Stimulated activated CD4-positive, alpha-beta T cell treated with anti-CD3 and anti-CD28 coated beads, TNF-alpha, amount 100 ng/mL, for 48 hours (primary cell): ENCODE measurements at places on chromosomes 4 and X.

GRCh38 chr4:175456131-175456530, 355.9 kb downstream of the GPM6A start:
- no peak for DNase-seq

DNA sequence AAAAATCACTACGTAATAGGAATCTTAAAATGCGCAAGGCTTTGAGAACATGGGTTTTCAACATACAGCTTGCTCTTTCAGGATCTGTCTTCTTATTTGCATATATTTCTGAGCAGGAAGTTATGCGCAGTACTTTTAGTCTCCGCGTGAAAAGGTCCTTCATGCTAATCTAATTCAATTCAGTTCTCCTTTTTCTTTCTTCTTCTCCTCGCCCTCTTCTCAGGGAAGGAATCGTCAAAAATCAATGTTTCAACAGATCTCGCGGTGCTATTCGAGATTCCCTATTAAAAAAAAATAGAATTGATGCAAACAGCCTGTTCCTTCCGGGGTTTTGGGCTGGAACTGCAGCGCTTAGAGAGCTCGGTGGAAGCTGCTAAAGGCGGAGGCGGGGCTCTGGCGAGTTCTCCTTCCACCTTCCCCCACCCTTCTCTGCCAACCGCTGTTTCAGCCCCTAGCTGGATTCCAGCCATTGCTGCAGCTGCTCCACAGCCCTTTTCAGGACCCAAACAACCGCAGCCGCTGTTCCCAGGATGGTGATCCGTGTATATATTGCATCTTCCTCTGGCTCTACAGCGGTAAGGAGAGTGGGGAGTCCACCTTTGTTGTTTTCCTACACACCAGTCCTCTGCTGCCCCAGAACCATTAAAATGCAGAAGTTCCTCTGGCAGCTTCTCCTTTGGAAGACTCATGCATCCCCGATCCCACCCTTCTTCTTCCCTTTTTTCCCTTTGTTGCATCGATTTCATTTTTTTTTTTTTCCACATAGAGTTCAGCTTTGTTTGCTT, at the start of the genes HMGN5 and SH3BGRL:
HMGN5 (minus strand) TSS at position 243 of the 785 bp plus-strand sequence. CDS start 80,364 bp downstream, outside the sequence.
SH3BGRL (plus strand) TSS at position 432 of the 785 bp plus-strand sequence; CDS start at position 531, 99 bp downstream.
- peak; percentile 62 for DNase-seq

GRCh38 chrX:151088221-151088620, 88.2 kb upstream of the GPR50 start:
- DNase-seq, result no peak

GRCh38 chr4:142077048-142077447, 440.7 kb downstream of the IL15 start:
- DNase-seq, result no peak

- DNase-seq, result no peak
These were observed 1.7 kb downstream of the IL13RA1 start for GRCh38 chrX:118729042-118729652.

- no peak for DNase-seq
These were observed 334.9 kb upstream of the ADGRL3 start for GRCh38 chr4:60865273-60865672.
